Upper lobe of left lung (tissue), 6 donors: ENCODE measurements at places on chromosomes 4 and X. TPM values are rescaled to one million over a fixed set of nuclear protein-coding genes. Genes with fewer than 3 reads are reported as not detected.

Gene LIMCH1
- 598 TPM for total RNA-seq

Gene TIMP1
- 208 TPM for total RNA-seq

Gene TCEAL2
- total RNA-seq, result 7.7 TPM

Gene MAP9
- 12.4 TPM for total RNA-seq

Gene SPANXN4
- total RNA-seq, result not detected

Gene AKAP4
- not detected for total RNA-seq

Gene GRPEL1
- 24.1 TPM for total RNA-seq

Gene ADH7
- 0.15 TPM for total RNA-seq

Gene MAGEA8
- total RNA-seq, result not detected

Gene ZMAT1
- total RNA-seq, result 5.8 TPM

Gene CLDN22
- total RNA-seq, result not detected

Gene FHDC1
- 44.7 TPM for total RNA-seq

Gene HSD17B13
- 2.5 TPM for total RNA-seq

Gene TXK
- total RNA-seq, result 4.7 TPM

Gene RENBP
- total RNA-seq, result 48.5 TPM

Gene MAGEA4
- total RNA-seq, result not detected

Gene VSIG4
- total RNA-seq, result 318 TPM

Gene HERC6
- 13.4 TPM for total RNA-seq

Gene EOLA1
- total RNA-seq, result 30.5 TPM

Gene SYP
- 2.1 TPM for total RNA-seq

Gene PIM2
- 36.1 TPM for total RNA-seq

Gene DUX4
- not detected for total RNA-seq

Gene CXCL9
- not detected for total RNA-seq

Gene BRS3
- total RNA-seq, result not detected

Gene SRPX
- total RNA-seq, result 1.0 TPM

Gene EMCN
- 37.7 TPM for total RNA-seq

Gene ACSL1
- 230 TPM for total RNA-seq

Gene CXorf65
- not detected for total RNA-seq

Gene FRMD7
- total RNA-seq, result not detected

Gene MSL3
- total RNA-seq, result 30.4 TPM
